CD8-positive, alpha-beta memory T cell (primary cell): ENCODE measurements at places on chromosomes 3 and 15. TPM values are rescaled to one million over a fixed set of nuclear protein-coding genes. Genes with fewer than 3 reads are reported as not detected.

The GPR87 gene
- not detected for polyA plus RNA-seq

GRCh38 chr3:111690242-111690641 lies 95.1 kb upstream of the ZBED2 start:
- no peak overlapping the region for H3K27ac ChIP-seq
- H3K36me3 ChIP-seq, result no peaks in the 10 kb centered on the region
- H3K4me3 ChIP-seq, result no peak overlapping the region
- no peak for DNase-seq
- H3K4me1 ChIP-seq, result peaks cover 15% of the 10 kb centered on the region
- H3K27me3 ChIP-seq, result no peaks in the 10 kb centered on the region

GRCh38 chr3:102905811-102906210 lies 471.0 kb downstream of the ZPLD1 start:
- H3K27ac ChIP-seq, result no peak overlapping the region
- no peaks in the 10 kb centered on the region for H3K36me3 ChIP-seq
- no peaks in the 10 kb centered on the region for H3K4me1 ChIP-seq
- no peak for DNase-seq

- DNase-seq, result no peak
- H3K27me3 ChIP-seq, result no peaks in the 10 kb centered on the region
- no peaks in the 10 kb centered on the region for H3K4me1 ChIP-seq
- H3K27ac ChIP-seq, result no peak overlapping the region
Observed at GRCh38 chr3:86180696-86181095, 810.3 kb downstream of the VGLL3 start.

The SPATA12 gene
- not detected for polyA plus RNA-seq

The OR5K2 gene
- not detected for polyA plus RNA-seq

GRCh38 chr3:14757153-14757700 lies 61.5 kb upstream of the FGD5 start:
- no peak for DNase-seq
- H3K36me3 ChIP-seq, result no peaks in the 10 kb centered on the region
- no peaks in the 10 kb centered on the region for H3K27me3 ChIP-seq
- H3K4me3 ChIP-seq, result no peak overlapping the region

GRCh38 chr3:110459021-110459420 lies 612.6 kb upstream of the NECTIN3 start:
- no peaks in the 10 kb centered on the region for H3K4me1 ChIP-seq
- H3K4me3 ChIP-seq, result no peak overlapping the region
- DNase-seq, result no peak
- H3K27me3 ChIP-seq, result no peaks in the 10 kb centered on the region
- no peaks in the 10 kb centered on the region for H3K36me3 ChIP-seq
- H3K27ac ChIP-seq, result no peak overlapping the region

GRCh38 chr3:171039674-171040073 lies 13.2 kb upstream of the SLC2A2 start:
- no peak overlapping the region for H3K4me3 ChIP-seq
- no peaks in the 10 kb centered on the region for H3K4me1 ChIP-seq
- no peaks in the 10 kb centered on the region for H3K36me3 ChIP-seq

DNA sequence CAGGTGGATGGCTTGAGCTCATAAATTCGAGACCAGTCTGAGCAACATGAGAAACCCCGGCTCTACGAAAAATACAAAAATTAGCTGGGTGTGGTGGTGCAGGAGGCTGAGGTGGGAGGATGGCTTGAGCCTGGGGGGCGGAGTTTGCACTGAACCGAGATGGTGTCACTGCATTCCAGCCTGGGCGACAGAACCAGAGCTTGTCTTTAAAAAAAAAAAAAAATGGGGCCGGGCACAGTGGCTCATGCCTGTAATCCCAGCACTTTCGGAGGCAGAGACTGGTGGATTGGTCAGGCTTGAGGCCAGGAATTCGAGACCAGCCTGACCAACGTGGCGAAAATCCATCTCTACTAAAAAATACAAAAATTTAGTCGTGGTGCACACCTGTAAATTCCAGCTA lies 64.0 kb downstream of the TMEM44 start:
- no peak overlapping the region for H3K4me3 ChIP-seq
- H3K36me3 ChIP-seq, result no peaks in the 10 kb centered on the region
- H3K27ac ChIP-seq, result no peak overlapping the region
- DNase-seq, result no peak
- H3K4me1 ChIP-seq, result no peaks in the 10 kb centered on the region

The A4GNT gene
- not detected for polyA plus RNA-seq

- no peaks in the 10 kb centered on the region for H3K27me3 ChIP-seq
- peaks cover 73% of the 10 kb centered on the region for H3K4me1 ChIP-seq
- no peak overlapping the region for H3K4me3 ChIP-seq
- no peaks in the 10 kb centered on the region for H3K36me3 ChIP-seq
Observed at GRCh38 chr3:98561727-98562521, 30.1 kb downstream of the GPR15 start.

DNA sequence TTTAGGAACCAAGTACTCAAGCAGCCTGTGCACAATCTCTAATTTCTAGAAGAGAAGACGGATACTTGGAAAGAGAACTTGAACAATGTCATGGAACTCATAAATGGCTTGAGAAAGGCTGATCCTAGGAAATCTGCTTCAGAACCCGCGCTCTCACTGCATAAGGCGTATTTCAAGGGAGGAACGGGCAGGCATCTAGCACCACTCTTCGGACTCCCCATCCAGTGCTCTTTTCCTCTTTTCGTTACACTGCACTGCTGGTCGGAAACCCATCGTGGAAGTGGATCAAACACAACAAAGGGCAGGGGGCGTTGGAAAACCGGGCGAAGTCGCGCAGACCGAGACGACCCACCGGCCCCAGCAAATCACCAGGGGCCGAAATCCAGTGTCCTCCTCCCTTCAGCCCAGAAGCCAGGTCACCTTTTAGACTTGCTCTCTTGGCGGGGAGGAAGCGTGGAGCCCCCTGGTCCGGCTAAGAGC lies 539 bp upstream of the TLNRD1 start:
- H3K4me1 ChIP-seq, result peaks cover 46% of the 10 kb centered on the region
- DNase-seq, result no peak
- peaks cover 11% of the 10 kb centered on the region for H3K36me3 ChIP-seq
- H3K4me3 ChIP-seq, result peak overlapping the region; percentile 96

- DNase-seq, result no peak
- no peak overlapping the region for H3K27ac ChIP-seq
- H3K4me1 ChIP-seq, result no peaks in the 10 kb centered on the region
- H3K4me3 ChIP-seq, result no peak overlapping the region
Observed at GRCh38 chr3:123719862-123720453, 135.1 kb upstream of the HACD2 start.

- no peaks in the 10 kb centered on the region for H3K27me3 ChIP-seq
- no peaks in the 10 kb centered on the region for H3K4me1 ChIP-seq
- no peak for DNase-seq
Observed at GRCh38 chr3:16072420-16073110, 101.9 kb upstream of the GALNT15 start.

DNA sequence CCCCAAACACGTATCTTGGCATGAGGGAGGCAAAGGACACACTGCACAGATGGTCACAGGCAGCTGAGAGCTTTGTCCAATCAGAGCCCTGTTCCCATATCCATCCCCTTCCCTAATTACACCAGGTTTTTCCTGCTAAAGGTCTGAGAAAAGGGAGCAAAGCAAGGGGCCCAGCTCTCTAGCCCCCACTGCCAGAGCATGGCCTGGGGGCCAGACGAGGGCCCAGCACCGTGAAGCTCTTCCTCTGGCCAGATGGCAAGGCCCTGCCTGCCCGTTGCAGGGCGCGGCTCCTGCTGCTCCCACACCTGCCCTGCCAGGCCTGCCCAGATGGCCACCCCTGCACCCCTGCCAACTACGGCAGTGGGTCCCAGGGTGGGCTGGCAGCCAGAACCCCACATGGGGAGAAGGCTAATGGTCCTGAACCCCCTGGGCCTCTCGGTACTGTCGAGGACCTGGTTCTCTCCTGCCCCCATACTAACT lies 3.2 kb downstream of the SHF start:
- H3K27ac ChIP-seq, result no peak overlapping the region
- H3K4me1 ChIP-seq, result peaks cover 18% of the 10 kb centered on the region
- no peak overlapping the region for H3K4me3 ChIP-seq
- DNase-seq, result no peak
- H3K36me3 ChIP-seq, result no peaks in the 10 kb centered on the region

GRCh38 chr15:83380682-83381081 lies 66.5 kb upstream of the SH3GL3 start:
- no peaks in the 10 kb centered on the region for H3K36me3 ChIP-seq
- H3K27me3 ChIP-seq, result peaks cover 4% of the 10 kb centered on the region
- DNase-seq, result no peak
- H3K4me1 ChIP-seq, result no peaks in the 10 kb centered on the region
- H3K27ac ChIP-seq, result no peak overlapping the region
- no peak overlapping the region for H3K4me3 ChIP-seq

The CNTN4 gene
- not detected for polyA plus RNA-seq

The PPP1R14D gene
- polyA plus RNA-seq, result not detected

DNA sequence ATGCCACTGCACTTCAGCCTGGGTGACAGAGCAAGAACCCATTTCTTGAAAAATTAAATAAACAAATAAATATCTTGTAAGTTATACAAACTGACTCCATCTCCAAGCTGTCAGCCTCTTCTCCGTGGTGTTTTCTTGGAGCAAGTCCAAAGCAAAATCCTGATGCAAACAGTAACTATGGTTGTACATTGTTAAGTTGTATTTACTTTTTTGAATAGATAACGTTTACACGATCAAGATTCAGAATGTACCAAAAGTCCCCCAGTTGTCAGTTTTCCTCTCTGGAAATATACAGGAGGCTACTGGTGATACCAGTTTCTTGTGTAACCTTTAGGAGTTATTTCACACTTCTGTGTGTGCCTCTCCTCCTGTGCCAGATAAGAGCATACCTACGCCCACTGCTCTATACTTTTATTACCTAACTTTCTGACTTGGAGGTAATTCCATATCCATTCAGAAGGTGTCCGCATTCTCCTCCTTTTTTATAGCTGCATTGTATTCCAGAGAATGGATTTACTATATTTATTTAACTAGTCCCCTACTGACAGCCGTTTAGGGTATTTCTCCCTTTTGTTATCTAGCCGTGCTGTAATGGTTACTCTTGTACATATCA lies 14.2 kb downstream of the CMTM7 start:
- DNase-seq, result no peak
- H3K36me3 ChIP-seq, result no peaks in the 10 kb centered on the region
- peaks cover 55% of the 10 kb centered on the region for H3K4me1 ChIP-seq
- H3K4me3 ChIP-seq, result no peak overlapping the region

The KCNAB1 gene
- polyA plus RNA-seq, result 0.32 TPM

The MOBP gene
- not detected for polyA plus RNA-seq

GRCh38 chr3:137330246-137330645 lies 372.5 kb downstream of the IL20RB start:
- no peaks in the 10 kb centered on the region for H3K4me1 ChIP-seq
- H3K27me3 ChIP-seq, result no peaks in the 10 kb centered on the region
- no peak for DNase-seq
- no peak overlapping the region for H3K4me3 ChIP-seq

The CRYGS gene
- polyA plus RNA-seq, result not detected

- H3K27ac ChIP-seq, result no peak overlapping the region
- DNase-seq, result no peak
- no peaks in the 10 kb centered on the region for H3K4me1 ChIP-seq
- no peak overlapping the region for H3K4me3 ChIP-seq
- no peaks in the 10 kb centered on the region for H3K27me3 ChIP-seq
Observed at GRCh38 chr3:169241991-169242707, 421.4 kb downstream of the MECOM start.

The CCR2 gene
- 59.7 TPM for polyA plus RNA-seq
